Activated CD8-positive, alpha-beta T cell treated with anti-CD3 and anti-CD28 coated beads for 36 hours (primary cell): ENCODE measurements at places on chromosomes 13 and 19. TPM values are rescaled to one million over a fixed set of nuclear protein-coding genes. Genes with fewer than 3 reads are reported as not detected.

The ATP4B gene
- total RNA-seq, result not detected

The ERICH6B gene
- total RNA-seq, result not detected

DNA sequence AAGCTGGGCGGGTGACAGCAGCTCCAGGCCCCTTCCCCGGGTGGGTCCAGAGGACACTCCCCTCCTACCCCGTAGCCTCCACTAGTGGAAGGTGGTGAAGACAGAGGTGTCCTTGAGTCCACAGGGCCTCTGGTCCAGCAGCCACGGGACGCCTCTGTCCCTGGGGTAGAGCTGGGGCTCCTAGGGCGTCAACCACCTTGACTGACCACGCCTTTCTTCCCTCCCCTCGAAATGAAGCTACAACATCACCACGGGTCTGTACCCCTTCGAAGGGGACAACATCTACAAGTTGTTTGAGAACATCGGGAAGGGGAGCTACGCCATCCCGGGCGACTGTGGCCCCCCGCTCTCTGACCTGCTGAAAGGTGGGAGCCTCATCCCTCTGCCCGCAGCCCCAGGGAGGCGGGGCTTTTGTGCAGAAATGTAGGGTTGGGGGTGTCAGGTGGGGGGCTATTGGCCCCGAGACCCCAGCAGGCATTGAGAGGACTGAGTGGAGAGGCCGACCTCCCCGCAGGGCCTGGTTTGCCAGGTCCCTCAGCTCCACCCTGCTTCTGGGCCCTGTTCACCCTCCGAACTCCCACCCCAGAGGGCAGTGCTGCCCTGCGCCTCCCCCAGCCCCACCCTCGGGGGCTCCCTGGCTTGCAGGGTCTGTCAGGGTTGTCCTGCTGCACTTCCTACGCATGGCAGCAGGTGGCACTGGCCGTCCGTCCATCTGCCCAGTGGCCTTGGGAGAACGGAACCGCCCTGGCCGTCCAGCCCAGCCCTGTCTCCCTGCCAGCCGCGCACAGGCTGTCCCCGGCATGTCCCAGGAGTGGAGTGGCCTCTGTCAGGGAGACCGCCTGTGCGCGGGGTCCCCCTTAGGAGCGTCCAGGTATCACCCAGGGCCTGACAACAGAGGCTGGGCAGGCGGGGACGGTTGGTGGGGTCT, 15.7 kb downstream of the STK11 start:
- DNase-seq, result no peak

The ZNF181 gene
- 2.8 TPM for total RNA-seq

- no peak for DNase-seq
Measured at GRCh38 chr19:32416749-32417456, 11.3 kb downstream of the DPY19L3 start.

DNA sequence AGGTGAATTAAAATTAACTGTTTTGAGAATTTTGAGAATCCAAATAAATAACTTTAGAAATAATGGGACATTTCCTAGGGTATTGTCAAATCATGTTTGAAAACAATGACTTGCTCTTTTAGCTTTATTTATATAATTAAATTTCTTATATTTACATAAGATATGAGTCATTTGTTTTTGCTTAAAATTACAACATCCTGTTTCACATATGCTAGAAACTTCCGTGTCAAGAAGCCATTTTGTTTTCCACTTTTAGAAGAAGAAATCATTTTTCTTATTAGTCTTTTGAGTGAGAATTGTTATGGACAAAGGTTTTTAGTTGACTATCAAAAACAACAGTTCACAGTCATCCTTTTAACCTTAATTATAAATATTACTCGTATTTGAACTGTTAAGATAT, 48.2 kb downstream of the DPY19L3 start:
- DNase-seq, result no peak

DNA sequence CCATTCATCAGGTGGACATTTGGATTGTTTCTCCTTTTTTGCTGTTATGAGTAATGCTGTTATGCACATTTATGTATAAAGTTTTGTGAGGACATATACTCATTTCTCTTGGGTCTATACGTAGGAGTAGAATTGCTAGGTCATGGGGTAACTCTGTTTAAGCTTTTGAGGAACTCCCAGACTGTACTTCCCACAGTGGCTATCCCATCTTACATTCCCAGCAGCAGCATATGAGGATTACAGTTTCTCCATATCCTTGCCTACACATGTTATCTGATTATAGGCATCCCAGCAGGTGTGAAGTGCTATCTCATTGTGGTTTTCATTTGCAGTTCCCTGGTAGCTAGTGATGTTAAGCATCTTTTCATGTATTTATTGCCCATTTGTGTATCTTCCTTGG, 5.9 kb downstream of the ZSCAN22 start:
- DNase-seq, result no peak

DNA sequence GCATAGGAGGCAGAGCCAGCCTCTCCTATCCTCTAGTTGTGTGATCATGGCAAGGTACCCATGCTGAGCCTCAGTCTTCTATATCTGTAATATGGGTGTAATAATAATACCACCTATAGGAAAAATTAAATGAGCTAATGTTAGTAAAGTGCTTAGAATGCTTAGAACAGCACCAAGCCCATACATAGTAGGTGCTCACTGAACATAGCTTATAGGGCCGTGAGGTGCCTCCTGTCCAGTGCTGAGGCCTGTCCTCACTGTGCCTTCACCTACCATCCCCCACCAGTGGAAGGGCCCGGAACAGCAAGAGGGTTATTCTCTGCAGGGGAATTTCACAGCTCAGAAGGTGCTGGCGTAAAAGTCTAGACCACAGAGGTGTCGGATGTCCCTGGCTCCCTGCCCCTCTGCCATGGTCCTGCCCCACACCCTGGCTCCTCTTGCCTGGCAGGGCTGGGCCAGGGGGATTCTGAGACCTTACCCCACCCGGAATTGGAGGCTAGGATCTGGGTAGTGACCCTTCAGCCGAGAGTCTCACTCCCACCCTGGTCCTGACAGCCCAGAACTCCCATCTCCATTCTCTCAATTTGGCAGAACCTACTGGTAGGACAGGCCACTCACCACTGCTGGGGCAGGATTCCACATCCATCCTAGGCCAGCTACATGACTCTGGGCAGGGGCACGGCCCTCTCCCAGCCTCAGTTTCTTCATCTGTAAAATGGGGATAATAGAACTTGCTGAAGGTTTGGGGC, 2.2 kb upstream of the SCN1B start:
- DNase-seq, result no peak

The RGS9BP gene
- total RNA-seq, result 0.18 TPM

DNA sequence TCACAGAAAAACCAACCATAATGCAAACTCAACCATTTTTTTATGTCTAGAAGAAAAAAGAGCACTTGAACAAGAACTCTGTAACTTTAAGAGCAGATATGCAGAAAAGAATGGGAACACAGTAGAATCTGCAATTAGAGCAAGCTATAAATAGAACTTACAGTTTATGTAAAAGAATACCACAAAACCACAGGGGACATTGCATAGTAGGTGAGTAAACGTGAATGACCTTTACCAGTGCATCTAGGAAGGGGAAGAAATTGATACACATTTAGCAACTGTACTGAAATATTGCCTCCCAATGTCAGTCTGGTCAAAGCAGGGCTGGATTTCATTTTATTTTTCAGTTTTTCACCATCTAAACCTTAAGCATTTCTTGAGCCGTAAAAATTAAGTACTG, 242.2 kb upstream of the EDNRB start:
- no peak for DNase-seq

The SNRPA gene
- 281 TPM for total RNA-seq

GRCh38 chr13:42762917-42763316, 18.5 kb upstream of the FAM216B start:
- no peak for DNase-seq

DNA sequence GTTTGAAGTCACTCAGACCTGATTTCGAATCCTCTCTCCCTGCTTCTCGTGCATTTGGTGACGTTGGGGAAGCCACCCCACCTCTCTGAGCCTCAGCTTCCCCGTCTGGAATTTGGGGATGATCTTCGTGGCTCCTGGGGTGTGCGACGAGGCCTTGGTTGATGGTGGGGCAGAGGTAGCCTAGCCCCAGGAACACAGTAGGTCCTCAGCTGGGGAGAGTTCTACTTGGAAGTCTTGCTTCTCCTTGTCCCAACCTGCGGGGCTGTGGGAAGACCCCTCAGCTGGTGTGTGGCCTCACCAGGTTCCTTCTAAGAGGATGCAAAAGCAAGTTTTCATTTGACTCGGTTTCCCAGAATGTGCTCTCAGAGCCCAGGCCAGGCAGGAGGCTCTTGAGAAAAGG, 13.1 kb downstream of the HPN start:
- DNase-seq, result no peak

DNA sequence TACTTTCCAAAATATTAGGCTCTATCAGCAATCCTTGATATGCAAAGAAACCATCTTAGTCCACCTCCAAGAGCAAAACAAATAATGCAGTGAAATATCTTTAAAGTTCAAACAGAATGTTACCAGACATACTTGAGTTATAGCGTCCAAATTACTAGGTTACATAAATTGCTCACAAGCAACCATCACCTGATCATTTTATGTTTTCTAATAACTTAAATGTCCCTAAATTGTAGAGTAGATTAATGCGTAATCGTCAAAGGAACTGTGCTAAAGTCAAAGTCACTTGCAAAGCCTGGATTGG, 350.6 kb upstream of the ARGLU1 start:
- no peak for DNase-seq

DNA sequence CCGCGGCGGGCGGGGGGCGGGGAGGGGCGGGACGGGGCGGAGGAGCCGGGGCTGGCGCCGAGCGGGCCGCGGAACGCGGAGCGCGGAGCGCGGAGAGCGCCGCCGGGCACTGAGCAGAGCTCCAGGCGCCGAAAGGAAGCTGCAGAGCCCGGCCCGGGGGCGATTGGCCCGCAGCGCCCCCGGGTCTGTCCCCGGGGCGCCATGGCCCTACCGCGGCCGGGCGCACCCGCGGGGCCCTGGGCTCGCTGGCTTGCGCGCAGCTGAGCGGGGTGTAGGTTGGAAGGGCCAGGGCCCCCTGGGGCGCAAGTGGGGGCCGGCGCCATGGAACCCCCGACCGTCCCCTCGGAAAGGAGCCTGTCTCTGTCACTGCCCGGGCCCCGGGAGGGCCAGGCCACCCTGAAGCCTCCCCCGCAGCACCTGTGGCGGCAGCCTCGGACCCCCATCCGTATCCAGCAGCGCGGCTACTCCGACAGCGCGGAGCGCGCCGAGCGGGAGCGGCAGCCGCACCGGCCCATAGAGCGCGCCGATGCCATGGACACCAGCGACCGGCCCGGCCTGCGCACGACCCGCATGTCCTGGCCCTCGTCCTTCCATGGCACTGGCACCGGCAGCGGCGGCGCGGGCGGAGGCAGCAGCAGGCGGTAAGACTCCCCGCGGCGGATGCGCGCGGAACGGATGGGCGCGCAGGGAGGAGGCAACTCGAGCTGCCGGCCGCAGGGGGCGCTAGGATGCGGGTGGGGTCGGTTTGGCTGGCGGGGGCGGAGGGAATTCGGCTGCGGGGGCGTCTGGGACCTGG, at the start of gene PDE4A:
Gene PDE4A, plus strand, starts transcription at position 95 of the 796 bp plus-strand sequence. Its CDS starts 227 bp downstream, at position 322.
- DNase-seq, result peak; percentile 86

The KLK7 gene
- total RNA-seq, result not detected

The POLR2E gene
- total RNA-seq, result 282 TPM

GRCh38 chr13:38803531-38803930, 116.7 kb downstream of the FREM2 start:
- DNase-seq, result no peak

DNA sequence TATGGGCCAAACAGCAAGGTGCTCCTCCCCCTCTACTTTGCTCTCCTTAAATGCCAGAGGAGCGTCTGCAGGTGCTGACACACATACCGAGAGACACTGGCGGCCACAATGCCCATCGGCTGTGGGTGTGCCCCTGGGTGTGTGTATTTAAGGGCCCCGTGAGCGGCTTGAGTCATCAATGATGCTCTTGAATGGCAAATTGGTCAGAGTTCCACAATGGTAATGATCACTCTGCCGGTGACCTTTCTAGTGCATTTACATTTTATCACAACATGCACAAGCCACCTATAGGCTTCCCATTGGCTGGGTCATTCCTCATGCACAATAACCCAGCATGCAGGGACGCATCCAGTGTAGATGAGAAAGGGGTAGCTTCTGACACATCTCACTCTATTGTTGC, 124.8 kb downstream of the ZNF536 start:
- no peak for DNase-seq

The SLC25A23 gene
- 12.1 TPM for total RNA-seq
